Smooth muscle cell of the coronary artery (primary cell): ENCODE measurements at places on chromosomes 4 and X. TPM values are rescaled to one million over a fixed set of nuclear protein-coding genes. Genes with fewer than 3 reads are reported as not detected.

The MFAP3L gene
- total RNA-seq = 2.6 and 14.2 TPM in 2 replicates

The PAGE2 gene
- not detected in 2 replicates for total RNA-seq

The CASP6 gene
- total RNA-seq = 25.2 and 31.0 TPM in 2 replicates

The DUSP9 gene
- total RNA-seq = not detected in 2 replicates

The ATXN3L gene
- not detected in 2 replicates for total RNA-seq

The SPRY1 gene
- total RNA-seq = 6.9 and 21.9 TPM in 2 replicates

The MXD4 gene
- total RNA-seq = 34.5 and 65.7 TPM in 2 replicates

The CXCR3 gene
- total RNA-seq = not detected in 2 replicates

The PDCL2 gene
- not detected in 2 replicates for total RNA-seq

The NR3C2 gene
- 0.75 and 1.5 TPM in 2 replicates for total RNA-seq

The CSAG3 gene
- not detected in 2 replicates for total RNA-seq

The PDE6B gene
- total RNA-seq = 1.4 TPM in 1 of 2 replicates, not detected in the other

The AMTN gene
- total RNA-seq = 1.1 TPM in 1 of 2 replicates, not detected in the other

The GAGE12F gene
- not detected in 2 replicates for total RNA-seq

The TCP11X2 gene
- total RNA-seq = not detected in 2 replicates

The SAGE1 gene
- not detected in 2 replicates for total RNA-seq

The MAGEE1 gene
- total RNA-seq = 0.83 and 0.94 TPM in 2 replicates
